ENCODE measurements at places on chromosomes 5 and 9.

DNA sequence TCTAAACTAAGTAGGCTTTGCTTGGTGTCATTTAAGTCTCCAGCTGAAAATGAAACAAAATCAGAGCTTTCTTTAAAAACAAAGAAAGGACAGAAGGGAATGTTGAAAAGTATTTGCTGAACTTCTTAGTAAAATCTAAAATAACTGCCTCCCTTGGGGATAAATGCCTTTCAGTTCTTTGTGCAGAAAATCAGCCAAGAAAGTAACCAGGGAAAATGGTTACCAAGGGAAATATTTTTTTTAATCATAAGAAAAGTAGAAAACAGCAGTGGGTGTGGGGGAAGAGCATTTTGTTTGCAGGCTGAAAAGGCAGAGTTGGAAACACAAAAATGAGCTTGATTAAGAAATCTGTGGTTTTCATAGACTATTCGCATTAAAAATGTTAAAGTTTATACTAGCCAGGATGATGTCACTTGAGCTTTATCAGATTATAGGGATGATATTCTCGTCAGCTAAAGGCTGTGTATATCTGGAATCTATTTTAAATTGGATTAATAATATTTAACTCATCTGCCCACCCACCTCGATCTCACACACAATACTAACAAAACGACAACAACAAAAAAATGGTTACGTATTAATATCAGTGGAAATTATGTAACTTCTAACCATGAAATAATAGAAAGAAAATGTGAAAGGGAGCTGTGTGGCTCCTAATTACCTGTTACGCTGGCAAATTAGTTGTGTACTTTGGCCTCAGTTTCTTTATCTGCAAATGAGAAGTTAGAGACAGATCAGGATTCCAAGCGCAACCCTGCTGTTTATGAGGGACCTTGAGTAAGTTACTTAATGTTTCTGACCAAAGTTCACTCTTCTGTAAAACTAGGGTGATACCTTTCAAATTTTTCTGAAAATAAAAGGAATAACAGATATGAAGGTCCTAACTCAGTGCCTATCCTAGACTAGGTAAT lies at the start of gene ECM2:
Gene ECM2 (minus strand): TSS at position 51 of the 911 bp plus-strand sequence. CDS start 13,124 bp downstream, outside the sequence.
- no peaks in the 10 kb centered on the region for H3K4me1 ChIP-seq
- H3K27ac ChIP-seq, result peak within 1 kb of the TSS; percentile 65
- H3K36me3 ChIP-seq, result no peaks in the 10 kb centered on the region
- peak; percentile 42 for DNase-seq
- H3K27me3 ChIP-seq, result no peaks in the 10 kb centered on the region

DNA sequence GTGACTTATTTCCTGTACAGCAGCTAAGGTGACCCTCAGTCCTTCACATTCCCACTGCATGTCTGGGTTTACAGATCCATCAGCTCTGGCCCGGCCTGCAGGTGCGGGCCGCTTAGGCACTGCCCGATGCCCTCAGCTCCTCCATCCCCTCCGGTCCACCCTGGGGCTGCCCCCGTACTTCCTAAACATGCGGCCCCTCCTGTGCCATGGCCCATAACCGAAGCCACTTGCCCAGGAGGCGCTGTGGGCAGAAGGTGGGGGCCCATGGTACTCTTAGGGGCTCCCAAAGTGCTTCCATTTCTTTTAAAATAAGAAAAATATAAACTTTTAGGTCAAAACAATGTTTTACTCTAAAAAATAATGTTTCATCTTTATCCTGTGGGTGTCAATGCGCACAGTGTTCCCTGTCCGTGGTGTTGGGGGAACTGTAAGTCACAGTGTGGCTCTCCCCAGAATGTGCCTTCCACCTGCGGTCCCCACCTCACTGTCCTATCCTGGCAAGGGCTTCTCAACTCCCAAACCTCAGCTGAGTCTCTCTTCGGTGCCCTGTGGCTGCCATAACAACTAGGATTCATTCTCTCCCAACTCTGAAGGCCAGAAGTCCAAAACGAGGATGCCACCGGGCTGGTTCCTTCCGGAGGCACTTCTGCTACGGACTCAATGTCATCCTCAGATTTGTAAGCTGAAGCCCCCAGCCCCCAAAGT lies 132.7 kb upstream of the LPCAT1 start:
- peaks cover 19% of the 10 kb centered on the region for H3K27me3 ChIP-seq
- no peak overlapping the region for H3K4me3 ChIP-seq
- no peak for DNase-seq
- H3K4me1 ChIP-seq, result no peaks in the 10 kb centered on the region
- no peaks in the 10 kb centered on the region for H3K36me3 ChIP-seq

DNA sequence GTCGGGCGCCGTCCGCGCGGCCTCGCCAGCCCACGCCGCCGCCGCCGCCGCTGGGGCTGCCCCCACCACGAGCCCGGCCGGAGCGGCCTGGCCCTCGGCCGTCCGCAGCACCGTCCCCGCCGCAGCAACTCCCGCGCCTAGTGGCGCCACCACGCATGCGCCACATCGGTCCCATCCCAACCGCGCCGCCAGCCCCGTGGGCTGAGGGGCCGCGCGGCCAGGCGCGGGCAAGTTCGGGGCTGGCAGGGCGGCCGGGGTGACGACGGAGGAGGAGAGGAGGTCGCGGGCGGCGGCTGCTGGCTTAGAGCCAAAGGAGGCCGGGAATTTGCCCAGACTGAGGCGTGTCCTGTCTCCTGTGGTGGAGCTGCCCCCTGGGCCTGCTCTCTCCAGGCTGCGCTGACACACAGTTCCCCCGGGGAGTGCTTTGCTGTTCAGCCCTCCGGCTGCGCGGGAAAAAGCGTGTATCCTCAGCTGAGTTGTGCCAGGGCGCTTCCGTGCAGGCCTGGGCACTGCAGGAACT lies at the start of gene TUSC1:
Gene TUSC1 (minus strand): TSS at position 298 of the 520 bp plus-strand sequence. CDS start 132 bp downstream, at position 166.
- no peaks in the 10 kb centered on the region for H3K36me3 ChIP-seq
- peak within 1 kb of the TSS; percentile 97 for H3K27ac ChIP-seq
- no peaks in the 10 kb centered on the region for H3K4me1 ChIP-seq
- H3K4me3 ChIP-seq, result peak within 1 kb of the TSS; percentile 38
- no peaks in the 10 kb centered on the region for H3K27me3 ChIP-seq

GRCh38 chr5:179413711-179414458 lies 68.6 kb upstream of the ADAMTS2 start:
- DNase-seq, result no peak
- peaks cover 6% of the 10 kb centered on the region for H3K4me1 ChIP-seq
- no peak overlapping the region for H3K4me3 ChIP-seq
- no peaks in the 10 kb centered on the region for H3K27me3 ChIP-seq
- H3K36me3 ChIP-seq, result no peaks in the 10 kb centered on the region

DNA sequence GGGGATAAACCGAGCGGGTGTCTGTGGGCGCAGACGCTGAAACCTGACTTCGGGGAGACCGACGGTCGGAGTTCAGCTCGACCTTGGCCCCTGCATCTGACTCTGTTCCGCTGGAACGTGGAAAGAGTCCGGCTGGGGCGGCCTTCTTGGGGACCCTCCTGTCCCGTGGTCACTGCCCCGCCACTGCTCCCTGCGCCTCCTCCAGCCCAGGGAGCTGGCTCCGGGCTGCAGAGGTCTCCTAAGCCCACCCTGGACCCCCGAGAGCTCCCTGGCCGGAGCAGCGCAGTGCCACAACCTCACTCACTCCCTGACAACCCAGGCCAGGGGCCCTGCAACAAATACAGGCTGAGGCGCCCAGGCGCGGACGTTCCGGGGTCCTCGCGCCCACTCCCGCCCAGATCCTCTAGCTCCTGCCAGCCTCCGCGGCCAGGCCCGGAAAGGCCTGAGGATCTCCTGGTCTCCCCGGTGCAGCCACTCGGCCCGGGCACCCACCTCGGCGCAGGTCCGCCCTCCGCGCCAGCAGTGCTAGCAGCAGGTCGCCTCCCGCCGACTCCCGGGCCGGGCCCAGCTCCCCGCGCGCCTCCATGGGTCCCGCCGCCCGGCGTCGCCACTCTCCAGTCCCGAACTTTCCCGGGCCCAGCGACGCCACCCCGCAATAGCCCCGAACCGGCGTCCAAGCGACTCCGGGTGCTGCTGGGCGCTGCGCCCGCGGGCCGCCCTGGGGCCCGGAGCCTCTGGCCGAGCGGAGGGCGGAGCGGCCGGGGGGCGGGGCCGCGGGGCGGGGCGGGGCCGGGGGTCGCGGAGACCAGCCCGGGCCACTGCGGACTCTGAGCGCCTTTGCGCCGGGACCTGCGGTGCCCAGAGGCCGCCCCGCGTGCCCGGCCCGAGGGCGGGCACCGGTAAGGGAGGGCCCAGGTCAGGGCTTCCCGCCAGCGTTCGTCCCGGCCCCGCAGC lies 2.2 kb downstream of the LHX3 start:
- H3K27ac ChIP-seq, result no peak overlapping the region
- no peaks in the 10 kb centered on the region for H3K36me3 ChIP-seq
- no peak for DNase-seq
- H3K27me3 ChIP-seq, result peaks cover 72% of the 10 kb centered on the region
- H3K4me3 ChIP-seq, result no peak overlapping the region

GRCh38 chr9:17625644-17626388 lies 47.0 kb downstream of the SH3GL2 start:
- no peaks in the 10 kb centered on the region for H3K36me3 ChIP-seq
- H3K27ac ChIP-seq, result no peak overlapping the region
- H3K4me3 ChIP-seq, result no peak overlapping the region

DNA sequence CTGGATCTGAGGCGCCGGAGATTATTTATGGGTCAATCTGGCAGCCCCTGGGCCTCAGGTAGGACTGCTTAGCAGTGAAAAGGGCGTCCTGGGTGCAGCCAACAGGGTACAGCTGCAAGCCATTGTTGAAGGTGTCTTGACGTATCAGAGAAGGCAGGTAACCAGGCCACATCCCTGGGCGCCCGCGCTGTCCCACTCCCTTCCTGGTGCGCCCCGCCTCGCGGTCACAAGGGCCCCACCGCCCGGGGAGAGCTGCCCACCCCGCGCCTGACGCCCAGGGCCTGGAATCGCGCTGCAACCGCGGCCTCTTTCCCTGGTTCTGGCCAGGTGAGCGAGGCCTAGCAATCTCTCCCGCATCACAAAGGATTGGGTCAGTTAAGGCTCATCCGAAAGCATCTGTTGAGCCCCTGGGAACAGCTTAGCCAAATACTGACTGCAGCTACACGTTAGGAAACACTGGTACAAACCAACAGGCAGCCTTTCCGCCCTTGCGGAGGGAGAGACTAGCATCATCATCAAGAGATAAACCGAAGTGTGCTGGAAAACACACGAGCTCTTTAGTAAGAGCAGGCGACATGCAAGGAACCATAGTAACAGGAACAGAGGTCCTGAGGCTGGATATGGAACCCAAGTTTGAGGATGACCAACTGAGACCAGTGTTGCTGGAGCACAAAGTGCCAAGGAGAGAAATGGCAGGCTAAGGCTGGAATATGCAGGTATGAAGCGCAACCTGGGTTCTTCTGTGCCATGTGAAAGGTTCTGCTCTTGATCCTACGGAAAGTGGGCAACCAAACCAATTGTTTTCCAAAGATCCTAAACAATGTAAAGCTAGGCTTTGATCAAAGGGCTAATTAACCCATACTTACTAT lies 3.6 kb downstream of the RPS23 start:
- no peak overlapping the region for H3K27ac ChIP-seq
- no peak for DNase-seq
- H3K4me1 ChIP-seq, result peaks cover 8% of the 10 kb centered on the region

- H3K27ac ChIP-seq, result no peak overlapping the region
- H3K4me1 ChIP-seq, result no peaks in the 10 kb centered on the region
- H3K27me3 ChIP-seq, result no peaks in the 10 kb centered on the region
Measured at GRCh38 chr9:97487107-97487506, 14.4 kb upstream of the TMOD1 start.

GRCh38 chr9:75200892-75201470 lies 112.7 kb downstream of the OSTF1 start:
- no peak overlapping the region for H3K27ac ChIP-seq
- no peak overlapping the region for H3K4me3 ChIP-seq
- H3K4me1 ChIP-seq, result no peaks in the 10 kb centered on the region
- no peaks in the 10 kb centered on the region for H3K27me3 ChIP-seq
- no peaks in the 10 kb centered on the region for H3K36me3 ChIP-seq

- no peak overlapping the region for H3K4me3 ChIP-seq
- no peaks in the 10 kb centered on the region for H3K27me3 ChIP-seq
- no peaks in the 10 kb centered on the region for H3K36me3 ChIP-seq
- H3K27ac ChIP-seq, result no peak overlapping the region
Measured at GRCh38 chr9:94840738-94841137, 114.2 kb downstream of the AOPEP start.

DNA sequence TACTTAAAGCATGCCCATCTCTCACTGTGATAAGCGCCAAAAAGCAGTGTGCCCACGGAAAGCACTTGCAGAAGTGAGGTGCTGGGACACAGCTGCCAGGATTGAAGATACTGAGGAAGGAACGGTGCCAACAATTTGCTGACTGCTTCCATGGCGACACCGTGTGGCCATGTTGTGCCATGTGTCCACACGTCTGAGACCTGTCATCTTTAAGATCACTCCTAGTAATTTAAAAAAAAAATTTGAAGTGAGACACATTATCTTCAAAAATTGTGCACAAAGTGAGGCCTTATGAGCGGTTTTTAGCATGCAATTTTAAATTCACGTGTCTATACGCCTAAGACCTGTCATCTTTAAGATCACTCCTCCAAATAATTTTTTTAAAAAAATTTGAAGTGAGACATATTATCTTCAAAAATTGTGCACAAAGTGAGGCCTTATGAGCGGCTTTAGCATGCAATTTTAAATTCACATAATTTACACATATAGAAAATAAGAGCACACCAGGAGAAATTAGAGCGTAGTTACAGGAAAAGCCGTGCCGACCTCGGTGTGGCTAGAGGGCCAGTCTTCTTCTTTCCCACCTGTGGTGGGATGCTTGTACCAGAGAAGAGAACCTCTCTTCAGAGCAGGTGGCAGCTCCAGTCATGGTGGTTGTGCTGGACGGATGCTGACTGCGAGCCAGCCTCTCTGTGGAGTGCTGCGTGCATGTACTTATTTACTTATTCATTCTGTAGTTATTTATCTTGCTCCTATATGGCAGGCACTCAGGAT lies 21.4 kb upstream of the FLT4 start:
- H3K36me3 ChIP-seq, result no peaks in the 10 kb centered on the region
- peak; percentile 72 for DNase-seq
- no peak overlapping the region for H3K27ac ChIP-seq
- H3K4me3 ChIP-seq, result no peak overlapping the region

GRCh38 chr9:93825348-93826115 lies 129.6 kb downstream of the BARX1 start:
- H3K4me3 ChIP-seq, result no peak overlapping the region
- H3K27me3 ChIP-seq, result peaks cover 13% of the 10 kb centered on the region
- no peaks in the 10 kb centered on the region for H3K36me3 ChIP-seq
- no peak overlapping the region for H3K27ac ChIP-seq
- H3K4me1 ChIP-seq, result peaks cover 14% of the 10 kb centered on the region

DNA sequence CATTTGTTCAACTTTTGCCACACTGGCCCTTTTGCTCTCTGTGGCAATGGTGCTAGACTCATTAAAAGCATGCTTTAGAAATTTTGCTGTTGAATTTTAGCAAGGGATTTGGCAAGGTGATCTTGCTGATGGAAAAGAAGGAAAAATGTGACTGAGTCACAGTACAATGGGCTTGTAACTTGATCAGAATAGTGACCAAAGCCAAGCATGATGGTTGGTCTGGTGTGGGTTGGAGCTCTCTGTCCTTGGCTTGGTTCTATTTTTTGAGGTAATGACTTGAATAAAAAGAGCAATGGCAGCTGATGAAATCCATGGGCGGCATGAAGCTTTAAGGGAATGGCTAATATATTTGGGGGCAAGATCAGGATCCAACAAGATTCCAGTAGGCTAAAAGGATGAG lies 114.4 kb upstream of the ZNF366 start:
- H3K4me3 ChIP-seq, result no peak overlapping the region
- no peaks in the 10 kb centered on the region for H3K27me3 ChIP-seq
- no peaks in the 10 kb centered on the region for H3K36me3 ChIP-seq
- DNase-seq, result no peak

GRCh38 chr9:92760494-92760893 lies 4.1 kb downstream of the BICD2 start:
- no peaks in the 10 kb centered on the region for H3K27me3 ChIP-seq
- no peak for DNase-seq
- no peaks in the 10 kb centered on the region for H3K36me3 ChIP-seq
- no peak overlapping the region for H3K4me3 ChIP-seq

GRCh38 chr5:112635771-112636731 lies 101.6 kb upstream of the APC start:
- H3K27ac ChIP-seq, result peak overlapping the region; percentile 64
- no peaks in the 10 kb centered on the region for H3K27me3 ChIP-seq
- peaks cover 24% of the 10 kb centered on the region for H3K4me1 ChIP-seq
